A673 (cell line): ENCODE measurements at places on chromosomes 11 and 22.
A peak's percentile ranks its signal among the peaks of the same experiment; 100 is the strongest.

- no peak for DNase-seq
Observed at GRCh38 chr22:27835446-27835845, 33.9 kb upstream of the MN1 start.

GRCh38 chr22:46661221-46661851, 41.1 kb downstream of the GRAMD4 start:
- DNase-seq, result peak; percentile 55

DNA sequence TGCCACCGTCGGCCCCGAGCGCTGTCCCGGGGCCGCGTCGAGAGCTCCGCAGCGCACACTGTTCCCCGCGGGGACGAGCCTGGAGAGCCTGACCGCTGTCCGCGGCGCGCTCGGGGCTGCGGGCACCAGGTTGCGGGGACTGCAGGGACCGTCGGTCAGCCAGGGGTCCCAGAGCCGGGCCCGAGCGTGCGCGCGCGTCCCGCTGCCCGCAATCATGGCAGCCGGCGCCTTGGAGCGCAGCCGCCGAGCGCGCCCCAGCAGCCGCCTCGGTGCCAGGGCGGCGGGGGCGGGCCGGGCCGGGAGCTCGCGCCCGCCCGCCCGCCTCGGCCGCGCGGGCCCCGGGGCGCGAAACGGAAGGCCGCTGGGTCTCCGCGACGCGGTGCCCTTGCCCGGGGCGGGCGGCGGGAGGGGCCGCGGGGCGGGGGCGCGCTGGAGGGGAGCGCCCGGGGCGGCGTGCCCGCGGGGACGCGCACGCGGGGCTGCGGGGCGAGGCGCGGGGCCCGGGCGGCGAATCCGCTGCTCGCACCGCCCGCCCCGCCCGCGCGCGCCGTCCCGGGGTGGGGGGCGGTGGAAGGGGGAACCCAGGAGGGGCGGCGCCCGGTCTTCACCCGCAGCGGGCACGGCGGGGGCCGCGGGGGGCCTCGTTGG, 79.4 kb upstream of the PPARA start:
- DNase-seq, result peak; percentile 91

DNA sequence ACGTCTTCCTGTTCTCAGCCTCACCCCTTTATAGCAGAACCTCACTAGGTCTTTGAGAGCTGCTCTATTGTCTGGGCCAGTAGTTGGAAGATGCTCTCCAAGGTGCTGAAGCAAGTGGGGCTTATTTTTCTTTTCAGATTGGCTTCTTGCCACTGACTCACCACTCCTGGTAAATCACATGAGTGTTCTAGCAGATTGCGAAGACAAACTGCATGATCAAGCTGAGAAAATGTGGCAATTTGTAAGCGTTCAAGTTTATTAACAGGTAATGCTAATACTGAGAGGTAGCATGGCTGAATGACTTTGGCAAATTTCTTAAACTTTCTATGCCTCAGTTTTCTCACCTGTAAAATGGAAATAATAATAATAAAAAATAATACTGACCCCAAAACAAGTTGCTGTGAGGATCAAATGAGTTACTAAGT, 59.2 kb downstream of the CACNG2 start:
- peak; percentile 87 for DNase-seq

- no peak for DNase-seq
Observed at GRCh38 chr11:2390091-2390724, 10.3 kb upstream of the TSSC4 start.

GRCh38 chr11:47104261-47104950, 72.3 kb downstream of the ARFGAP2 start:
- peak; percentile 51 for DNase-seq

DNA sequence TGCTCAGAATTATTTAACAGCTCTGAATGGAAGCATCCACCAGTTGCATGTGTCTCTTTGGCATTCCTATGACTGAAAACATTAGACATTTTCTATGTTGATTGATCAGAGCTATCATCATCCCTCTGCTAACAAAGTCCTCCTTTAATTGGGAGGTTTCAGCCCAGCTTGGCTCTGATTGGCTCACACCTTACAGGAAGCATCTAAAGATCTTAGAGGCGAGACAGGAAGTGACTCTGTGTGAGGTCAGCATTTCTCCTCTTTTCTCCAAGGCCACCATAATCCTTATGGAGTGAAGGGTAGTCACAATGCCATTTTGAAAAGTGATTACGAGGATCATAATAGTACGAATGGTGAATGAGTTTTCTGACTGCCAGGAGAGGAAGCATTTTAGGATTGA, 260.8 kb downstream of the MIAT start:
- peak; percentile 67 for DNase-seq

DNA sequence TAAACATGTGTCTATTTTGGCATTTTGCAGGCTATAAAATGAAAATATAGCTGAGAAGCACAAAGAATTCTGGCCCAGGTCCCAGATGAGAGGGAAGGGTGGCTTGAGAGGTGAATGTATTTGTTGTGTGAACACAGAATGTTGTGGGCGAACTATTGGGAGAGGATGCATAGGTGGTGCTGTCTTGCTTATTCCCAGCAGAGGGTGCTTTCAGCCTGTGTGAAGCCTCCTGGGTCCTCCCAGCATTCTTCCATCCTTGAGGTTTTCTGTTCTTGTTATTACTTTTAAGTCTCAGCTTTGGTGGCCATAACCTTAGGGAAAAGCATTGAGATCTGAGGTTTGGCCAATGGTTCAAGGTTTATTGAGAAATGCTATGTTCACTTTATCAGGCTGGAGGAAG, 108.7 kb upstream of the SNX19 start:
- DNase-seq, result peak; percentile 12

DNA sequence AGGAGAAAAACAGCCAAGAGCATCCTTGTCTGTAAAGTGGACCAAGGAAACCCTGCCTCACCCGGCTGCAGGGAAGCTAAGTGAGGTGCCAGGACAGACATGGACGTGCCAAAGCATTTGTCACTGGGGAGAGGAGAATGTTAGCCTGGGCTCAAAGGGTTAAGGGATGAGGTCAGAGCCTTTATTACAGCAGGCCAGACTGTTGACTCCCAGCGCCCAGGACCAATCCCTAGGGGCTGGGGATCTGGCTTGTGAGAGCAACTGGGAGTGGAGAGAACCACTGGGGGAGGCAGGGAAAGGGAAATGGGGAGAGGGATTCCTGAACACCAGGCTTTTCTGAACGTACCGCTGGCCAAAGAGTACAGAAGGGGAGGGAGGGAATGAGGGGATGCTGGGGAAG, 2.6 kb downstream of the CHRM1 start:
- no peak for DNase-seq

GRCh38 chr22:43128928-43129424, 14.2 kb downstream of the MCAT start:
- DNase-seq, result no peak

GRCh38 chr22:38554281-38554680, 15.7 kb downstream of the DMC1 start:
- DNase-seq, result no peak

DNA sequence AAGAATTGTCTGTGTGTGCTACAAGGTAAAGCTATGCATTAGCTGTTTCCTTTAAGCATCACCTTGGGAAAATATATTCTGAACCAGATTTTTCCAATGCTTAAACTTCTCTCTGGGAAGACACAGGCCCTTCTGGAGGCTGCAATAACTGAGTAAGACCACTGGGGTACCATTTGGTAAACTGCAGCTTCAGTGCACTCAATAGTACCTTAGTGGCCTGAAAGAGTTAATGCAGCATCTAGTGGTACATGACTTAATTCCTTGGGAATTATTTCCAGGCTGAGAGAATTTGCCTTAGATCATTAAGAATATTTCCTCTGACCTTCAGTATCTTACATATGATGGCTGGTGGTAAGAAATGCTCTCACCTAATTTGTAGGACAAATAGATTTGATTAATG, 727.4 kb downstream of the DLG2 start:
- peak; percentile 33 for DNase-seq

GRCh38 chr11:21364866-21365624, 695.7 kb downstream of the NELL1 start:
- DNase-seq, result no peak

DNA sequence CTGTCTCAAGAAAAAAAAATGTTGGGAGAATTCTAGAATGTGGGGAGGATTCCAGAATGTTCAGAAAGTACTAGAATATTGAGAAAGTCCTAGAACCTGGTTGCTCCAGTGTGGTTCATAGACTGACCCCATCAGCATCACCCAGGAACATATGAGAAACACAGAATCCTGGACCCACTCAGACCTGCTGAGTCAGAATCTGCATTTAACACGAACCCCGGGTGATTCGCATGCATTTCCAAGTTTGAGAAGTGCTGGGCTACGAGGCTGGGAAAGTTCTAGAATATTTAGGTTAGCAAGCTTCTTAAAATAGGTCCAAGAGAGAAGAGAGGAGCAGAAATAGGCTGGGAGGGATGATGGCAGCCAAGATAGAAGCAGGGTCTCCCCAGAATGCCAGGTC, 6.4 kb downstream of the C1QTNF6 start:
- no peak for DNase-seq

DNA sequence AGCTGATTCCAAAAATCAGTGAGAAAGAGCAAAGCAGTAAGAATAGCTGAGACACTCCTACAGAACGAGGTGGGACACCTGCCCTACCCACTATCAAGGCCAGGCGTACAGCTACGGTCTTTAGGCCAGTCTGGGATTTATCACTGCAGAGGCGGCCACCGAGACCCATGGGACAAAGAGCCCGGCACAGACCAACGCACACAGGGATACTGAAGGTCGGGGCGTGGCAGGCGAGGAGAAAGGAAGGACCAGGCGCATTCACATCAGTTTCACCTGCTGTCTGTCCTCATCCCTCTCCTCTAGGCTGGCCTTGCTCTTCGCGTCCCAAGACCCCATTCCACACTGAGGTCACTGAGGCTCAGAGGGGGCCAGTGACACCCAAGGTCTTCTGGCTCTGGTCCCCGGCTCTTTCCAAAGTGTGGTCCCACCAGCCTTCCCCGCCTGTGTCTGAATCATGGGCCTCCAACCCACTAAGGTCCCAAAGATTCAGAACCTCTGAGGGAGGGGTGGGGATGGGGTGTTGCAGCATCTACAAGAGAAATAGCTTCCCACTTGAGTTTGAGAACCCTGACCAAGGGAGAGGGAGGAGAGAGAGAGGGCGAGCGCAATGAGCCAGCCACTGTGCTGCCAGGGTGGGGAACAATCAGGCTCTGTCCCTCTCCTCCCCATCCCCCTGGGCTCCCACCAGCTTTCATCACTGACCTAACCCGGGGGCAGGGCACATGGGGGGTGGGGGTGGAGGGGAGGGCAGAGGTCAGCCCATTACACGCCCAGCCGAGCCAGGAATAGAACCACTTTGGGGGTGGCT, 7.2 kb upstream of the PICK1 start:
- DNase-seq, result no peak

GRCh38 chr11:47616726-47617416, 22.7 kb upstream of the C1QTNF4 start:
- peak; percentile 82 for DNase-seq

DNA sequence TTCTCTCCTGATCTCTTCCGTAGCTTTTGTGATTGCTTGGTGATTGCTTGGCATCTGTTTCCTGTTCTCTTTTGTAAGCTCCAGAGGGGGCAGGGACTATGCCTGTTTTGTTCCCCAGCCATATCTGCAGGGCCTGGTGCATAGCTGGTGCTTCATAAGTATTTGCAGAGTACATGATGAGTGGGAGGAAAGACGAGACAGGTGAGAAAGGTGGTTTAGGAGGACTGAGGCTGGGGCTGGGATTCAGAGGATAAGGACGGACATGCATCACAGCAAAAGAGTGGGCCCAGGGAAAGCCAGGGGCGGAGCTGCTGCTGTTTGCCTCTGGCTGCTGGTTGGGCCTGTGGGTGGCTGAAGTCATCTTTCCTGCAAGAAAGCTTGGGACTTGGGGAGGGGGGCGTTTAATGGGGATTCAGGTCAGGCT, 62.4 kb downstream of the DSCAML1 start:
- DNase-seq, result peak; percentile 62

DNA sequence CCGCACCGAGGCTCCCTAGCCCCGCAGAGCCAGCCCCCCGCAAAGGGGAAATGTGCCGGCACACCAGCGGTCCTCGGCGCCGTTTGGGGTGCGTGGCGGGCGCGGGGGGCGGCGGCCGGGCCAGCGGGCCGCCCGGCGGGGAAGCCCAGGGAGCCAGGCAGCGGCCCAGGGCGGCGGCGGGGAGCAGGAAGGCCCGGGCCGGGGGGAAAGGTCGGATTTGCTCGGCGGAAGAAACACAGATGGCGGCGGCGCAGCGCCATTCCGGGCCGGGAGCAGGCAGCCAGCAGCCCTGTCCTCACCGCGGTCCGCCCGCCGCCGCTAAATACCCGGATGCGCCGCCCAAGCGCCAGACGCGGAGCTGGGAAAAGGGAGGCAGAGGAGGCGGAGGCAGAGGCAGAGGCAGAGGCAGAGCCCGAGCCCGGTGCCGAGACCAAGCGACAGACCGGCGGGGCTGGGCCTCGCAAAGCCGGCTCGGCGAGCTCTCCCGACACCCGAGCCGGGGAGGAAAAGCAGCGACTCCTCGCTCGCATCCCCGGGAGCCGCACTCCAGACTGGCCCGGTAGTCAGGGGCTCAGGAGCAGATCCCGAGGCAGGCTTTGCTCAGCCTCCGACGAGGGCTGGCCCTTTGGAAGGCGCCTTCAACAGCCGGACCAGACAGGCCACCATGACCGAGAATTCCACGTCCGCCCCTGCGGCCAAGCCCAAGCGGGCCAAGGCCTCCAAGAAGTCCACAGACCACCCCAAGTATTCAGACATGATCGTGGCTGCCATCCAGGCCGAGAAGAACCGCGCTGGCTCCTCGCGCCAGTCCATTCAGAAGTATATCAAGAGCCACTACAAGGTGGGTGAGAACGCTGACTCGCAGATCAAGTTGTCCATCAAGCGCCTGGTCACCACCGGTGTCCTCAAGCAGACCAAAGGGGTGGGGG, 2.6 kb upstream of the GCAT start:
- peak; percentile 88 for DNase-seq

DNA sequence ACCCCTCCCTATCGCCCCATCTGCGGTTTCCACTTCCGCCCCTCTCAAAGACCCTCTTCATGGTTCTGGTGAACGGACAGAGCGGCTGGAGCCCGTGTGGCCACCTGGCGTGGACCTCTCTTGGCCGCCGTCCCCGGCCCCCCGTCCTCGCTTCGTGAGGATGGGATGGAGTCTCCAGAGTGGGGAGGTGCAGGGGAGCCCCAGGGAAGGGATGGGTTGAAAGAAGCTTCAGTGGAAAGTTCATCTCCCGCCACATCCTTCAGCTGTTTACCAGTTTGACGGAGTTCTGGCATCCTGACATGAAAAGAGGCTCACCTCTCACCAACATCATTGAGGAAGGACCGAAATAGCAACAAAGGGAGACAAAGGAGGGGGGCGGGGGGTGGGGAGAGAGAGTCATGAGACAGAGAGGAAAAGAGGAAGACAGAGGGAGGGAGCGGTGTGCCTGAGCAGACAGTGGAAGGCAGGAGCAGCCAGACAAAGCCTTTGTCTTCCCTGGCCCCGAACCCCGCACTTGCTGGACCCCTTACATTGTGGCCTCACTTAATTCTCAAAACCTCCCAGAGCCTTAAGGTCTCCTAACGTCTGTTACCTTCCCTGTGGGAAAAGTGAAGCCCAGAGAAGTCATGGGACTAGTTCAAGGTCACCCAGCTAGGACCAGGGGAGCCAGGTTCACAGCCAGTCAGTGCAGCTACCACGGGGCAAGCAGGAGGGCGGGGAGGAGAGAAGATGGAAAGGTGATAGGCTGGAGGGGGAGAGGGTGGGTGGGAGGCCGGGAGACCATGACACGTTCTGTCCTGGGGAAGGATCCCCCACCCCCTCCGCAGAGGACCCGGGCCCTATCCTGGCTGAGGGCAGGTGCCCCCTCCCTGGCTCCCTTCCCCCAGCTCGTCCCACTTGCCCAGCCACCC, 54.9 kb downstream of the CD6 start:
- no peak for DNase-seq

- DNase-seq, result no peak
Observed at GRCh38 chr22:30314915-30315314, 11.8 kb downstream of the TBC1D10A start.
